ENCODE measurements at places on chromosomes 1 and 21.

DNA sequence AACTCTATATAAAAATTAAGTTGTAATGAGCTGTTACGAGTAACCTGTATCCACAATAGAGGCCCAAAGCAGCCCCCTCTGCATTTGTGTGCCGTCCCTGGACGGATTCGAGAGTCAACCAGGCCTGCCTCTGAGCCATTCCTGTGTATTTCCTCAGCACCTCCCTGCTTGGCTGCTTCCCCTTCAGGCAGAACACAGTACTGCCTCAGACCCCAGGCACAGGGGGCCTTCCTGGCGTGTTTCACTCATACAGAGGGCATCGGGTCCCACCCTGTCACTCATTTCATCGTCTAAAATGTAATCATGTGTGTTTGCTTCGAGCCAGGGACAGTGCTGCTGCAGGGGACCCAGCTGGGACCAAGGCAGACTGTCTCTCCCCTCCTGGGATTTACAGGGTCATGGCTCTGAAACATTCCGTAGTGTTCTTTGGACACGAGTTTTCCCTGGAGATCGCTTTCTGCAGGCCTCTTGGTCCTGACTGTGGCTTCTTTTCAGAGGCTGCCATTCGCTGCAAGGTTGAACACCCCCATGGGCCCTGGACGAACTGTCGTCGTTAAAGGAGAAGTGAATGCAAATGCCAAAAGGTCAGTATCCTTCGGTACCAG lies 19.4 kb downstream of the LGALS8 start:
- no peak for DNase-seq

DNA sequence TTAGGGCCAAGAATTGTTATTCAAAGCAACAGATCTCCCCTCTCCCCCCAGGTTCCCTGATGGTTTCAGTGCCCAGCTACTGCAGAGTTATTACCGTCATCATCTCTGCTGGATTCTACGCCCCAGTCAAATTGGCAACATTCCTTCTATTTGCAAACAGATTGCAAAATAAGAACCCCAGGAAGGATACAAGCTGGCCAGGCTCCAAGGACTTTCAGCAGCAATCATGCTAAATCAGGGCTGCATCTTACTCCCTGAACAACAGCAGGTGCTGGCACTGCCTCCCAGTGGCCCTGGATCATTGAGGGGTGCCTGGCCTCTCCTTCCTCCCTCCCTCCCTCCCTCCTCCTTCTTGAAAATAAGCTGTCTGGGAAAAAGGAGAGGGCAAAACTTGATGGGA lies 521.6 kb upstream of the BEND5 start:
- DNase-seq: no peak

- no peak for DNase-seq
Measured at GRCh38 chr1:197961933-197962332, 44.8 kb downstream of the LHX9 start.

GRCh38 chr1:15609631-15610030 lies 7.6 kb upstream of the DDI2 start:
- no peak for DNase-seq

- no peak for DNase-seq
Measured at GRCh38 chr1:71081697-71082080, 854 bp upstream of the ZRANB2 start.

- no peak for DNase-seq
Measured at GRCh38 chr21:45381865-45382696, 22.9 kb upstream of the COL18A1 start.

DNA sequence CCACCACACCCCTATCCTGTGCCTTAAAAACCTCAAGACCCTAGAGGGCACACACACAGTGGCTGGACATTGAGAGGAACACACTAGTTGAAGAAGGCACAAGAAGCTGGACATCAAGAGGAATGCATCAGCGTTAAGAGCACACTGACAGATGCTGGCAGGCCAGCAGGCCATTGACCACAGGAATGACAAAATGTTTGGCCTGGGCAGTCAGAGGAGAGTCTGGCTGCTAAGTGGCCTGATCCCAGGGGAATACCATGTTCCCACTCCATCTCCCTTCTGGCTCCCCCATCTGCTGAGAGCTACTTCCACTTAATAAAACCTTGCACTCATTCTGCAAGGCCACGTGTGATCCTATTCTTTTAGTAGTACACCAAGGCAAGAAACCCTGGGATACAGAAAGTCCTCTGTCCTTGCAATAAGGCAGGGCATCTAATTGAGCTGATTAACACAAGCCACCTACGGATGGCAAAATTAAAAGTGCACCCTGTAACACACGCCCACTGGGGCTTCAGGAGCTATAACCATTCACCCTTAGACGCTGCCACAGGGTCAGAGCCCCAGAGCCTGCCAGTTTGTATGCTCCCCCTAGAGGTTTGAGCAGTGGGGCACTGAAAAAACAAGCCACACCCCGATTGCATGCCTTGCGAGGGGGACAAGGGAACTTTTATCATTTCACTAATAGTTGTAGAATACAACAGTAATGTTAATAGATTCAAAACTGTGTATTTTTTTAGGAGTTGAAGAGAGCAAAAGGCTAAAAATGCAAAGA lies 1216.1 kb upstream of the NCAM2 start:
- DNase-seq: no peak

DNA sequence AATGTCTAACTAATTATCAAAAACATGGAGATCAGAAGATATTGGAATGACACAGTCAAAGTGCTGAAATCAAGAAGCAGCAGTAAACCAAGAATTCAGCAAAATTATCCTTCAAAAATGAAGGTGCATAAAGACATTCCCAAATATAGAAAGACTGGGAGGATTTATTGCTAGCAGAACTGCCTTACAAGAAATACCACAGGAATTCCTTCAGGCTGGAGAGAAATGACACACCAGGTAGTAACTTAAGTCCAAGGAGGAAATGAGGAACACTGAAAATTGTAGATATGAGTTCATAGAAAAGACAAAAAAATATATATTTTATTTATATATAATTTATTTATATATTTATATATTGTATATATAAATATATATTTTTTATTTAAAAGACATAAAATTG lies 217.2 kb downstream of the RPS6KC1 start:
- DNase-seq: no peak

GRCh38 chr1:202304375-202304774 lies 37.4 kb downstream of the UBE2T start:
- DNase-seq: no peak

- DNase-seq: no peak
Measured at GRCh38 chr1:55531644-55532043, 316.5 kb upstream of the USP24 start.

- no peak for DNase-seq
Measured at GRCh38 chr1:58841455-58841854, 57.6 kb upstream of the JUN start.

DNA sequence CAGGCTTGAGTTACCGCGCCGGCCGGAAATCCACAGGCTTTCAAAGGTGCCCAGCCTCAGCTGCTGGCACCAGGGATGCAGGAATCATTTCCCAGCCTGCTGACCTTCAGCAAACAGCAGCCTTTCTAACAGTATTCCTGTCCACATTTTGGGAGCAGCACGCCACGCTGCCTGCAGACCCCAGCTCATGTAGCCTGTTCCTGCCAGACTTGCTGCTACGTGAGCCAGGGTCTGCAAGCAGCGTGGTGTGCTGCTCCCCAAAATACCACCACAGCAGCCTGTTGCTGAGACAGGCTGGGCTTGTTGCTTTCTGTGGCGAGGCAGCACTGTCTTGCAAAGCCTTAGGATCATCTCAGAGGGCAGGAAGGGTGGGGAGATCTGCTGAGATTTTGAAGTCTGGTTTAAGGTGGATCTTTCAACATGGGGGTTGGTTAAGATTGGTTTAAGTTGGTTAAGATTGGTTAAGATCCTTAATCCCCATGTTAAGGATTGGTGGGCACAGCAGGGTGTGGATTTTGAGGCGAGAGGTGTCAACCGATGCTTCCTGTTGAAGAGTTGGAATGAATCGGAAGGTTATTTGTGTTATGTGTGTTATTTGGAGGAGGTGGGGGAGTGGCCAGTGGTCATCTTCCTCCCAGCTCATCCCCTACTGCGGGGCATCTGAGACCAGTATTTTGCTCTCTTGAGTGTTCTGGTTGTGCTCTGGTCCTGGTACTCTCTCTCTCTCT lies 12.9 kb downstream of the FAAH start:
- DNase-seq: no peak

DNA sequence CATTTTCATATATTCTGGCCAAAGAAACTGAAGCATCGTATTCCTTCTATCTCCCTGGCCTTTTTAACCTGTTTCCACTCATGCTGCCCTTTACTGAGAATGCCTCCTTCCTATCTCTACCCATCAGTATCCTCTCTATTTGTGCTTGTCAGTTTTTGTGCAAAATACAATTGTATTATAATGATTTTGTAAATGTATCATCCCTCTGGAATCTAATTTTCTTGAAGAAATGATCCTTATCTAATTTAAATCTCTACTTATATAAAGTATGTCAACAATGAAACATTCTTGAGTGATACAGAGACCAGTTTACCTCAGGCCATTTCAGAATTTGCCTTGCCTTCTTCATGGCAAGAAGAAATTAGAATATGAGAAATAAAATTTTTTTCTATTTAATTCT lies 59.0 kb upstream of the TEKT2 start:
- no peak for DNase-seq

GRCh38 chr1:161733526-161733925 lies 12.2 kb downstream of the FCRLB start:
- DNase-seq: no peak

DNA sequence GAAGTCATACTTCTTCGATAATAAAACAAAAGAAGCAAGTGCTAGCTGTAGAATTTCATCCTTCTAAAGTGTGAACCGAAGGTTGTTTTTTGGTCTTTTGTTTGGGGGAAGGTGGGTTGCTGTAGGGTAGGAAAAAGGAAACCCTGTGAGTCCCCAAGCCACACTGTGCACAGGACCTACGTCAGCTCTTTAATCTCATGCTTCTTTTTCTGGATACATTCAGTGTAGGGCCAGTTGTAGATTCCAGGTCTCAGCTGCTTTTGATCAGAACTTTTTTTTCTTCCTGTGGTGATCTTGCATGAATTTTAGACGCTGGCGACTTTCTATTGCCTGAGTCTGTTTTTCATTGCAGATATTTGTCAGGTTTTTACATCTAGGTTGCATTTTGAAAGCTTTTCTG lies 40.2 kb downstream of the BCL9 start:
- no peak for DNase-seq

DNA sequence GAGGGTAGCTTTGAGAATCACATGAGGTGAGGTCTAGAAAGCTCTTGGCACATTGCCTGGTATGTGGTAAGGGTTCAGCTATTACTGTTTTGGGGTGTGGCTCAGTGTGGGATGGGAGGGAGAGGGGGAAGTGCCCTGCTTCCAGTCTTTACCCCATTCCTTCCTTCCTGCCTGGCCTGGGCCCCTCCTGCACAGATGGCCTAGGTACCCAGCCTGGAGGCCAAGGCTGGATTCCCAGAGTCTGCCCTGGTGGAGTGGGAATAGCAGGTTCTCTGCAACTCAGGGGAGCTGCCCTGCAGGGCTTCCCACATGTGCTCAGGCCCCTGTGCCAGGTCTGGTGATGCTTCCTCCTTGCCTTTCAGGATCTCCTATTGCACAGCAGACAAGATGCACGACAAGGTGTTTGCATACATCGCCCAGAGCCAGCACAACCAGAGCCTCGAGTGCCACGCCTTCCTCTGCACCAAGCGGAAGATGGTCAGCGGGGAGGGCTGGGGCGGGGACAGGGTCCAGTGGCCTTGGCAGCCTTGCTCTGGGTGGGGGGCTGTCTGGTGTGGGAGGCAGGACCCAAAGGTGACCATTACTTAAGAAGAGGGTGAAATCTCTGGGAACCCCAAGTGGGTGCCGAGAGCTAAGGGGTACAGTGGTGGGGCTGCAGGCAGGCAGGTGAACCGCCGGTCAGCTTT lies 13.5 kb downstream of the LDLRAP1 start:
- DNase-seq: no peak

DNA sequence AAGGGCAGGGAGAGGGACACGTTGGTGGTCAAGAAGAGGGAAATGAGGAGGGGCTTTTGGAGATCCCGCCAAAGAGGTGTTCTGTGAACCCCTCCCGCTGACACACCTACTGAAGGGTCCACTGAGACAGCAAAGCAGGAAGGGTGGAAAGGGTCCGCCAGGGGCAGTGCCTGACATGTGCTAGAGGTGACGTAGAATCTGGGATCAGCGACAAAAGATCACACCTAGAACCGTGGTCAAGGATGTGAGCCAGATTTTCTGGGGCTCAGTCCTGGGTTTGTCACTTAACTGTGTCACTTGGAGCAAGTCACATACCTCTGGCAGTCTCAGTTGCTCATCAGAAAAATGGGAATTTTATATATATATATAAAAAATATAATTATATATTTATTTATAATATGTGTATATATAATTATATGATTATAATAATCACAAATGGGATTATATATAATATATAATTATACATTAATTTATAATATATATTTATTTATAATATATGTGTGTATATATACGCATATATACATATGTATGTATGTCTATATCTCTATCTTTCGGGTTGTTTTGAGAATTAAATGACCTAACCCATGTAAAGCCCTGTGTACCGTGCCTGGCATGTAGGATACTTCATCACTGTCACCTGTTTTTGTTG lies 35.0 kb upstream of the ATP5PO start:
- DNase-seq: no peak

- no peak for DNase-seq
Measured at GRCh38 chr1:171266930-171267329, 18.6 kb downstream of the FMO1 start.

GRCh38 chr1:119363162-119363561 lies 5.4 kb upstream of the HAO2 start:
- DNase-seq: no peak

GRCh38 chr1:145886816-145887215 lies 1.1 kb upstream of the ANKRD35 start:
- DNase-seq: no peak

DNA sequence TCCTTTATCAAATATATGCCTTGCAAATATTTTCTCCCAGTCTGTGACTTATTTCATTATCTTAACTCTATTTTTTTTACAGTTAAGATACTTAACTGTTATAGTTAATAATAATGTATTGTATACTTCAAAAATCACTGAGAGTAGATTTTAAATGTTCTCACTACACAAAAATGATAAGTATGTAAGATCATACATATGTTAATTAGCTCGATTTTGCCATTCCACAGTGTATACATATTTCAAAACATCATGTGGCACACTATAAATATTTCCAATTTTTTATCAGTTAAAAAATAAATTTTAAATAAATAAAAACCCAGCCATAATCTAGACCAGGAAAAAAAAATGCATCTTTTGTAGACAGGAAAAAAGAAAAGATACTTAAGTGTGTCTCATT lies 27.2 kb downstream of the CTTNBP2NL start:
- DNase-seq: no peak

- no peak for DNase-seq
Measured at GRCh38 chr1:47876587-47876963, 120.6 kb downstream of the TRABD2B start.

- no peak for DNase-seq
Measured at GRCh38 chr1:67257173-67257535, 50.5 kb upstream of the IL12RB2 start.
